Activated naive CD4-positive, alpha-beta T cell treated with Interleukin-2 at 50 U/mL for 16 hours (primary cell): ENCODE measurements at places on chromosomes 3 and 15.

DNA sequence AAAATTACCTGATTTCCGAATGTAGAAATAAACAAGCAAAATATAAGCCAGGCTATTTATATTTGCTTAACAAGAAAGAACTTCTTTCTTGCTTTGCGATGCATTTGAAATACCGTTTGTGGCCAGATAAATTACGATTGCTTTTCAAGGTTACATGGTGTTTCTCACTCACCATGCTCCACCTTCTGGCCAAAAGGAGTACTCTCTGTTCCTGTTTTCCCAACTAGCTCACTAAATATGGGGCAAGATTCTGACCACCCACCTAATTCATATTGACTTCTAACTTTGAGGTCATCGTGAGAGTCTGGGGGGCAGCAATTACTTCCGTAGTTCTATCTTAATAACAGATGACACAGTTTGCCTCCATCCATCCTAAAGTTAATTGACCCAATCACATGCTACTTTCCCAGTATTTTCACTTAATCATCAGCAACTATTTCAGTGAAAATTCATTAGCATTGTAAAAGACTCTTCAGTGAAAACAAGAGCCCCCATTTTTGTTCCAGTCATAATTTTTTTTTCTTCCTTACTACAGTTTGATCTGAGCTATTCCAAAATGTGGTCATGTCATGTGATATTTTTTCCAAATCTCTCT, 25.9 kb downstream of the ACP3 start:
- no peak for DNase-seq

DNA sequence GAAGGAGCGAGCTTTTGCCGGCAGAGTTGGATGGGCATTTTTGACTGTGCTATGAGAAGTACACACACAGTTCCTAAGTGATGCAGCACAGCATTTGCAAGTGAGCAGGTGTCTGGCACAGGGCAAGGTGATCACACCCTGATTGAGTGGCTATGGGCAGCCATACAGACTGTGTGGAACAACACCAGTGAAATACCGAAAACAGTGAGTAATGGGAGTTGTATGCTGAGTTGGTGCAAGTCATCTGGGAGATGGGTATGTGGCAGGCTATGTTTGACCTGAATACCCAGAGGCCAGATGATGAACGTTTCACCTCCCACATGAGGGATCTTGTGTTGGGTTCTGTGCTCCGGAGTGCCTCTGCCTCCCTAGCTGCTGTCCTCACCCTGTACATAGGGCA, 53.5 kb upstream of the TIPARP start:
- DNase-seq = no peak

GRCh38 chr3:48372377-48372770, 355 bp downstream of the FBXW12 start:
- DNase-seq = no peak

DNA sequence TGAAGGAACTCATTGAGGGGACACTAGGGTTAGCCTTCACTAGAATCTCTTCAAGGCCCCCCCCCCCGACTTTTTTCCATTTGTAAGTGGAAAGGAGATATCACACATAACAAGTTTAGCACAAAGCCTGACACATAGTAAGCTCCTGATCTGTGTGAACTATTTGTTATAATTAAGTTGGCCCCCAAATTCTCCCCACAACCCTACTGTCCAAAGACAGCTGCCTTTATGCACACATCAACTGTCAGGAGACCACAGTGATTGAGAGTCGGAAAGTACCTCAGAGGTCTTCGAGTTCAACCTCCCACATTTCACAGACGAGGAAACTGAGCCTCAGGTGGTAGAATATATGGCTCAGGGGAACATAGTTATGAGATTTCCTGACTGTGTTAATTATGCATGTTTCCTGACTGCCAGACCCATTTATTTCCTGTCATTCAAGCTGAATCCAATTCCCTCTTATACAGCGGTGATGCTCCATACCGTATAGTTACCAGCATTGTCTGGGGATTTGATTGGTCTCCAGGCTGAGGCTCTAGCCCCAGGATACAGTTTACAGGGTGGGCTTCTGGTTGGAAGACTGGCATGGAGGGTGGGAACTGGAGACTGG, 227.4 kb upstream of the CMC1 start:
- DNase-seq = no peak

DNA sequence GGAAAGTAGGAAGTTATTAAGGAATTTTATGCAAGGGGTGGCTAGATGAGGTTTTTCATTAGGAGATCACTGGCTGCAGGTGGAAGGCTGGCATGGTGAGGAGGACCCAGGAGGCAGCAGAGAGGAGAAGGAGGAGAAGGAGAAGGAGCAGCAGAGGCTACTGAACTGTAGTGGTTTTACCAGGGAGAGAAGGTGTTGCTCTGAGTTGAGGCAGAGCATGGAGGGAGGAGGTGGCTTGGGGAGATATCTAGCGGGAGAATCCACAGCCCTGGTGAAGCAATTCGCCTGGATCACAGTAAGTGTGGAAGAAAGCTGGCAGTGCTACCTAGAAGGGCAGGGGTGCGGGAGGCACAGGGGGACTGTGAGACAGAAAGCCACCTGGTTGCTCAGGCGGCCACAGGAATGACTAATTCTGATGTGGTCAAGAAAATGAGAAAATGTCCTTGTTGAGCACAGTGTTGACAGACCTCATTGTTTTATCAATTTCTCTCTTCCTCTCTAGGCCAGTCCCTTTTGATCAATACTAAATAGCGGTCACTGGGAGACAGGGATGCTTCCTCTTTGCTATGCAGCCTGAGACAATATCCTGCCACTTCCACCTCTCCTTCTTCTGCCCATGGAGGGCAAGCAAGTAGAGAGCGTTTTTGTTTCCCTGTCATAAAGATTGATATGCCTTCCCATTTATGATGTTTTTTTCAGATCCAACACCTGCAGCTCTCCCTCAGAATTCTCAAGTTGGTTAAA, 94.6 kb downstream of the EEFSEC start:
- no peak for DNase-seq
